ENCODE measurements at places on chromosomes 13 and 19.

- no peak for DNase-seq
These were observed 18.0 kb upstream of the CD70 start for GRCh38 chr19:6608940-6609339.

DNA sequence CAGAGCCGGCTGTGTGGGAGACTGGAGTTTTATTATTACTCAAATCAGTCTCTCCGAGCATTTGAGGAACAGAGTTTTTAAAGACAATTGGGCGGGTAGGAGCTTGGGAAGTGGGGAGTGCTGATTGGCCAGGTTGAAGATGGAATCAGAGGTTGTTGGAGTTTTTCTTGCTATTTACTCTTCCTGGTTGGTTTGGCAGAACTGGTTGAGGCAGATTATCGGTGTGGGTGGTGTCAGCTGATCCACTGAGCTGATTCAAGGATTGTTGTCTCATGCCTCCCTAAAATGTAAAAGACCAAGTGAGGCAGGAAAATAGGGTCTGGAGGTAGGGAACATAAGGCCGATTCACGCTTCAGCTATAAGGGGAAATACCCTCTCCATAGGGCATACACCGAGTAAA is 1.3 kb upstream of the TDRD12 start:
- no peak for DNase-seq

DNA sequence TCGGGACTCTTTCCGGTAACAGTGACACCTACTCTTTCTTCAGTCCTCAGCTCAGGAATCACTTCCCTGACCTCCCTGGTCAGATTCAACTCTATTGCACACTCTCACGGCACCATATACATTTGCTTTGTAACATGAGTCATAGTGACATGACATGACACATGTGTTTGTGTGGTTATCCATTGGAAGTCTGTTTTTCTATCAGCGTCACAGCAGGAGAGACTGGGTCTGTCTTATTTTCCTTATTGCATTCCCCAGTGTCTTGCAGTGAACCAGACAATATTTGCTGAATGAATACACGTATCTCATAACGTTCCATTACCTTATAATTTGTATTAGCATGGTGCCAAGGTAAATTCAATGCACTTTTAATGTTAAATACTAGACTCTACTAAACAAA is 102.0 kb downstream of the DCLK1 start:
- DNase-seq, result peak; percentile 89

DNA sequence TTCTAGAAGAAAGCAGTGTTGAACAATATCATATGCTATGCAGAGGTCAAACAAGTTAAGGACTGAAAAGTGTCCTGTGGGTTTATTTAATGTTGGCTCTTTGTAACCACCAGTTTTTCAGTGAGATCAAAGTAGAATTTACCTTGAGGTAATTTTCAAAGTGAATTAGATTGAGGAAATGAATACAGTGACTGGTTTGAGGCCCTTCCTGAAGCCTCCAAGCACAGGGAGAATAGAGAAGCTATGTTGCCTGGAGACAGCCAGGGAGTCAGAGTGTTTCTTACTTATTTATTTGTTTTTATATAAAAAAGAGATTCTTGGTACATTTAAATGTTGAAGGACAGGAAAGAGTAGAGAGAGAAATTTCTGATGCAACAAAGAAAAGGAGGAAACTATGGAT is 954.3 kb upstream of the SPRY2 start:
- no peak for DNase-seq

GRCh38 chr13:20351281-20352022 is 119.3 kb upstream of the GJB6 start:
- no peak for DNase-seq

DNA sequence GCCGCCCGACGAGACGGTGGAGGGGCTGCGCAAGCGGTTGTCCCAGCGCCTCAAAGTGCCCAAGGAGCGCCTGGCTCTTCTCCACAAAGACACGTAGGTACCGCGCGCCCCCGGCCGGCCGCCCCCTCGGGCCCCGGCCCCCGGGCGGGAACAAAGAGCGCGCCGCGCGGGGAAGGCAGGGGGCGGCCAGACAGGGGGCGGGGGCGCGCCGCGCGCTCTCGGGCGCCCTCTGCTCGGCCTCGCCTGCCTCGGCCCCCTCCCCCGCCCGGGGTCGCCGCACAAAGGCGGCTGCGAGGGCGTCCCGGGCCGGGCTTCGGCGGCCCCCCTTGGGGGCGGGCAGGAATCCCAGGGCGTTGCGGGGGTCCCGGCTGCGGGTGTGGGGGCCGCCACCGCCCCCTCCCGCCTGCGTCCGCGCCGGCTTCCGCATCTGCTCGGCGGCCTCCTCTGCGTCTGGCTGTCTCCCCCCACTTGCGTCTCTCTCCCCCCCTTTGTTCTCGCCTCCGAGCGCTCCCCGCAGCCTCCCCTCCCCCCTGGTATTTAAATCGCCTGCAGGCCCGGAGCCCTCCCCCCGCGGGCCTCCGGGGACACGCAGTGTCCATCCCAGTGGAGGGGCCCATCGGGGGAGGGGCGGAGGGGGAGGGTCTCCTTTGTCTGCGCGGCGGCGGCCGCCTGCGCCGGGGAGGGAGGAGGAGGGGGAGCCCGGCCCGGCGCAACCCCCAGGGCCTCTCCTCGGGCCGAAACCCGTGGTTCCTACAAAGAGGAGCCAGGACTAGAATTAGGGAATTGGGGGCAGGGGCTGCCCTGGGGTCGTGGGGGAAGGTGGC is 2.3 kb downstream of the MIDN start:
- peak; percentile 70 for DNase-seq

DNA sequence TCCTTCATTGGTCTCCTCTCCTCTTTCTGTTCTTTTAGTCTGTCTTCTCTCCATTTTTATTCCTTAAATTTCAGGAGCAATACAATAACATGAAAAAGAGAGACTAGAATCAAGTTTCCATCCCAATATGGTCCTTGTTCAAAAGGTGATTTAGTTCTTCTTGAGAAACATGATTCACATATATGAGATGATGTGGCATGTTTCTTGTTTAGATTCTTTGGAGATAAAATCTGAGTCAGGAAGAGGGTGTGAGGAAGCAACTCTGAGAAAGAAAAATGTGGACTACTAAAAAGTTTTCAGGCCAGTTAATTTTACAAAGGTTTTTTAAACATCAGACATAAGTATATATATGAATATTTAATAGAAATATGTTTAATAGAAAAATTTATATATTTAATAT is 231.4 kb downstream of the OXGR1 start:
- DNase-seq, result no peak

DNA sequence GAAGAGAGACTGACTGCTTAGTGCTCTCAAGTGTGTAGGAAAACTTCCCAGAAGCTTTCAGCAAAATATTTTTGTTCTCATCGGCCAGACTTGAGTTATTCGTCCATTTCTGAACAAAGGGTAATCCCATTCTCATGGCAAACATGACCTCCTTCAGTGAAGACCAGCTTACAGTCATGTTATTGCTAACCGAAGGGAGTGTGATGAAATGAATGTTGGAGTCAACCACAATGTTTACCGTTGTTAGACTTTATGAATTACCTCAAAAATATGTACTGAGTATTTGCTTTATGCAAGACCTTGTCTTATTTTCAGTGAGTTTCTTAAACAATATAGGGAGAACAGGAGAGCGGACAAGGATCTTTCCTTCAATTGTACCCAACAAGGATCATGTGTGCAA is 228.6 kb downstream of the LMO7 start:
- no peak for DNase-seq

DNA sequence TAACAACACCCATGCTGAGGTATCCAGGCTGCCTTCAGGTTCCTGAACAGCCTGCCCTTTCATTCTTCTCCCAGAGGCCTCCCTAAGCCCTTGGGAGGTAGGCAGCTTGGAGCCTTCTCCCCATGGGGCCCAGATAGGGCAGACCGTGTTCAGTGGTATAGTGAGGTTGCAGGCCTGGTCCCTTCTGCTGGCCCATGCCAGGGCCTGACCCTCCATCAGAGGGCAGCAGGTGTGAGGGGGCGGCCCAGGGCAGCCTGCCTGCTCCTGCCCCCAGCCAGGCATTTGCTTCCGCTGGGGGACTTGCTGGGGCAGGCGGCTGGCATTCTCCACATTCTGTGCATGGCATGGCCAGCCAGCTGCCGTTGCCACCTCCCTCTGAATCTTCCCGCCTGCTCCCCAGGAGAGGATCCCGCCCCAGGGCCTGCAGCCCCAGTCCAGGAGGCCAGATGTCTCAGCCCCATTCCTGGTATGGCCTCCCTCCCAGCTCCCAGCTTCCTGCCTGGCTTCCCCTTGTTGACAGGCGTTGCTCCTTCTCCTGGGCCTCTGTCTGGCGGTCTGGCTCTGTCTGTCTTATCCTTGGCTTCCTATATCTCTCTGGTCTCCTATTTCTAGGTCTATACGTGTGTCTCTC is 8.9 kb downstream of the CIC start:
- peak; percentile 73 for DNase-seq

DNA sequence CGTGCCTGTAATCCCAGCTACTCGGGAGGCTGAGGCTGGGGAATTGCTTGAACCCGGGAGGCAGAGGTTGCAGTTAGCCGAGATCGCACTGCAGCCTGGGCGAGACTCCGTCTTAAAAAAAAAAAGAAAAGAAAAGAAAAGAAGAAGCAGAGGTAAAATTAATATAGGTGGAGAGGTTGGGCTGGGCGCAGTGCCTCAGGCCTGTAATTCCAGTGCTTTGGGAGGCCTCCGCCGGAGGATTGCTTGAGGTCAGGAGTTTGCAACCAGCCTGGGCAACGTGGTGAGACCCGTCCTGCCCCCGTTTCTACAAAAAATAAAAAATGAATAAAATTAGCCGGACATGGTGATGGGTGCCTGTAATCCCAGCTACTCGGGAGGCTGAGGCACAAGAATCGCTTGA is 912 bp upstream of the TUBA3C start:
- no peak for DNase-seq

- DNase-seq, result no peak
These were observed 6.3 kb upstream of the LRFN3 start for GRCh38 chr19:35929876-35930275.

- no peak for DNase-seq
These were observed 170.0 kb downstream of the TNFSF13B start for GRCh38 chr13:108439556-108439955.

- no peak for DNase-seq
These were observed 1.4 kb upstream of the RAB20 start for GRCh38 chr13:110562696-110563462.

DNA sequence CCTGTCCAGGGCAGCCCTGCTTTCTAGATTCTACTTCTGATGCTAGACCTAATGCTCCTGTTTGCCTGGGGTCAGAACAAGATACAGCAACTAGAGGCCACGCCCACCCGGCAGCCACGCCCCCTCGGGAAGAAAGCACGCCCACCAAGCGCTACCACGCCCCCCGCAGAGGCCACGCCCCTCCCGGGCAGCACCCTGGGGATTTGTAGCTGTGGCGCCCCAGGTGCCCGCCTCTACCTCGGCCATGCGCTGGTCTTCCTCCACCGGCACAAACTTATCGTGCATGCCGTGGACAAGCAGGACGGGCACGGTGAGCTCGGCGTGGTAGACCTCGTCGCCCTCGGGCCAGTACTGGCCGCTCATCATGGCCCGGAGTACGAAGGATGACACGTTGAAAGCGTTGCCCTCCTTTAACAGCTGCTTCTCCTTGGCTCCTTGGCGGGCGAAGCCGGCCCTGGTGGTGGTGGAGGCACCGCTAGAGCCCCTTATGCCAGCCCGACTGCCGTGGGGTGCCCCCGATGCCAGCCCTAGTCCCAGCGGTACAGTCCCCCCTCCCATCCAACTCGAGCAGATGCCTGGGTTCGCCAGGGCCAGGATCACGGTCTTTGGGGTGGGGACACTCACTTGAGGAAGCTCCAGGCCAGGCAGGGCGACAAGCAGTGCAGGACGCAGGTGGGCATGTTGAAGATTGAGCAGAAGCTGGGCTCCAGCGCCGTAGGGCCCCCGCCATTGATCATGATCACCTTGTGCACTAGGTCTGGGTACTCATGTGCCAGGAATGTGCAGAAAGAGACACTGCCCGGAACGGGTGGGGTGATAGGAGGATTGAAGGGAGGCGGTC is 9.0 kb downstream of the ABHD8 start:
- DNase-seq, result no peak

GRCh38 chr19:13881251-13881691 is 4.3 kb downstream of the NANOS3 start:
- DNase-seq, result no peak

- no peak for DNase-seq
These were observed 11.2 kb downstream of the CEBPA start for GRCh38 chr19:33290956-33291622.

- DNase-seq, result peak; percentile 14
These were observed 11.5 kb downstream of the APLP1 start for GRCh38 chr19:35879770-35880317.

DNA sequence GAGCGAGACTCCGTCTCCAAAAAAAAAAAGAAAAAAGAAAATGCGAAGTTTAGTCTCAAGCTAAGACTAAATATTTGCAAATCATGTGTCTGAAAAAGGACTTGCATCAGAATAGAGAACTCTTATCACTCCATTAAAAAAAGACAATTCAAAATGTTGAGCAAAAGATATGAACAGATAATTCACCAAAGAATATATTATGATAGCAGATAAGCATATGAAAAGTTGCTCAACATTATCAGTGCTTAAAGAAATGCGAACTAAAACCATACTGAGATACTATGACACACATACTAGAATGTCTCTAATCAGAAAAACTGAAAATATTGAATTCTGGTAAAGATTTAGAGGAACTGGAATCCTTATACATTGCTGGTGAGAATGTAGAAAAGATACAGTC is 38.7 kb upstream of the SACS start:
- no peak for DNase-seq

DNA sequence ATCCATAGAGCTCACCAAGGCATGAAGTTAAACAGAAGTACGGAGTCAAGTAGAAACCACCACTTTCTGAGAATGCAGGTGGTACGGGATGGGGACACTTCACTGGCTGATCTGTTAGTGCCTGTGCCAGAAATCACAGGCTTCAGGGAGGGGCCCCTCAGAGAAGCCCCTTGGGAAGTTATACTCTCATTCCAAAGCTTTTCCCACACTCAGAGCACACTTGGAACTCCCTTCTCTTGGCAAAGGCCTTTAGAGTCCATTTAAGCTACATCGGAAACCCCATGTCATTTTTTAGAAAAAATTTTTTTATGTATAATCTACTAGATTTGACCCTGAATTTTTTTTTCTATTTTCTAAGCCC is 80.7 kb upstream of the WASF3 start:
- DNase-seq, result no peak

DNA sequence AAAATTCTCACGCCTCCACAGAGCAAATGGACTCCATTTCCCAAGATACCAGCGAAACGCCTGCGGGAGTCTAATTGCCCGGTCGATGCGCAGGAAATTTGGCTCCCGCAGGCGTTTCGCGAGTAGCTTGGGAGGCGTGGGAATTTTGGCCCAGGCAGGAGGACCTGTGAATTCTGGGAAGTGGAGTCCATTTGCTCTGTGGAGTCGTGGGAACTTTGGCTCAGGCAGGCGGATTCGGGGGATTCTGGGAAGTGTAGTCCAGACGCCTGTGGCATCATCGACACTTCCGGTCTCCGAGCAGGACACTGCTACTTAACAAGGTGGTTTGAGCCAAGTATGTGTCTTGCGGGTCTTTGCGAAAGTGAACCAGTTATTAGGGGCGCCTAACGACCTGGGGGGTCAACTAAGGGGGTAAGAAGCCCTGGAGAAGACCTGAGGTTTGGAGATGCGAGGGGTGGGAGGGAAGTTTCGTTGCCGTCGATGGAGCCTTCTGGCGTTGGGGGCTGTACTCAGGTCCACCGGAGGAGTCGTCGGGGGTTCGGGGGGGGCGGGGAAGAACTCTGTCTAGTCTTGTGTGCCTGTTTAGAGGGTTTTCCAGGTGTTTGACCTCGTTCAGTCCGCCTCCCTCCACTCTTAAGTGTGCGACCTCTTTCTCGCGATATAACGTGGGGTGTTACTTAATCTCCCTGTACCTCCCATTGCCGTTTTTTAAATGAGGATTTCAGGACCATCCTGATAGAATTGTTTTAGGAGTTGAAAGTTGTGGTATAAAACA is at the start of gene ZNF155:
ZNF155 (plus strand) TSS at position 277 of the 775 bp plus-strand sequence. CDS start 4,356 bp downstream, outside the sequence.
- DNase-seq, result peak; percentile 98

- DNase-seq, result no peak
These were observed 41.8 kb upstream of the WASF3 start for GRCh38 chr13:26515721-26516120.
